Stimulated activated CD8-positive, alpha-beta memory T cell treated with anti-CD3 and anti-CD28 coated beads, Interleukin-4, amount 100 ng/mL, for 1 hour (primary cell): ENCODE measurements at places on chromosomes 12 and 14.

DNA sequence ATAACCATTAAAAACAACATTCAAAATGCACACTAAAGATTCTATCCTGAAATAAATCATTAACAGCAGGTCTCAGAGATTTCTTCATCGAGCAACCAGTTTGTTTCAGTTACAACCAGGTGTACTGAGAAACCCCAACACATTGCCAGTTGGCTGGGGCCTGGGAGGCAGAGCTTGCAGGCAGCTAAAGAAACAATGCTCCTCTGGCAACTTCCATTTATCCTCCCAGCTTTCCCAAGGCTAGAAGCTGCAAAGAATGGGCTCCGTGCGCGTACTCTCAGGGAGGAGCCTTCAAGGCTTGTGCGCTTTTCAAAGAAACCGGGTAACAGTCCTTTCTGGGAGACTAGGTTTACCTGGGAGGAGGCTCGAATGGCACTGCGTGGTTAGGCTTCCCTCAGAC is 181.6 kb downstream of the MSRB3 start:
- DNase-seq, result no peak

GRCh38 chr12:26711569-26711968 is 121.4 kb downstream of the ITPR2 start:
- no peak for DNase-seq

DNA sequence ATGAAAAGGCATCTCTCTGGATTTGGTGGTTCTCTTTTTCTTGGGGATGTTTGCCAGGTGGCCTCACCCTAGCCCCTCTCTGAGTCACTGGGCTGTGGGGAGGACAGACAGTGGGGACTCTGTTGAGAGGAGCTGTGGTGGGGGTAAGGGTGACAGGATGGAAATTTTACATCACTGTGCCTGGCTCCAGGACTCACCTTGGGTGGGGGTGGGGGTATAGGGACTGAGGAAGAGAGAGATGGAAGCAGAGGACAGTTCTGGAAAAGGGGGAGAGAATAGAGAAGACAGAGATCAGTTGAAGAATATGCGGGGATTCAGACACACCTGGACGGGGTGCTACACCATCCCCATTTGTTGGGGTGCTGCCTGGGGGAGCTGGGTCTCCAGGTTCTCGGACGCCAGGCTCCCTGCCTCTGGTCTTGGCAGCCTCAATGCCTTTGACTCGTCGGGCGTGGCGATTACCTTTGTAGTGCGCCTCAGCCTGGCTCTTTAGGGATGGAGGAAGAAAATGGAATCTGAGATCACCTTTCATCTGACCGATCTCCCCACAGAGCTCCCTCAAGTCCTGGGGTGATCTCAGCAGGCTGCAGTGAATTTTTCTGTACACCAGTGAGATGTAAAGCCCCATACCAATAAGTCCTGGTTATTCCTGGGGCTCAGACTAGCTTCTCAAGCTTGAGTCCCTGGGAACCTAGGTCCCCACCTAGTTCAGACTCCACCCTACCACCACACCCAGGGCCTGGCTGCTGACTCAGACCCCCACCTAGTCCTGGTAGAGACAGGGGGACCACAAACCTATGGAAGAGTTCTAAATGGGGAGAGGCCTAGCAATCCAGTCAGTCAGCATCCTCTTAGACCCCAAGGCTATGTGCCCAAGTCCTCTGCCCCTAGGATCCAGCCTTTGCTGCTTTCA is 9.6 kb upstream of the GPR84 start:
- no peak for DNase-seq

GRCh38 chr12:15819644-15820437 is 30.7 kb upstream of the EPS8 start:
- no peak for DNase-seq

DNA sequence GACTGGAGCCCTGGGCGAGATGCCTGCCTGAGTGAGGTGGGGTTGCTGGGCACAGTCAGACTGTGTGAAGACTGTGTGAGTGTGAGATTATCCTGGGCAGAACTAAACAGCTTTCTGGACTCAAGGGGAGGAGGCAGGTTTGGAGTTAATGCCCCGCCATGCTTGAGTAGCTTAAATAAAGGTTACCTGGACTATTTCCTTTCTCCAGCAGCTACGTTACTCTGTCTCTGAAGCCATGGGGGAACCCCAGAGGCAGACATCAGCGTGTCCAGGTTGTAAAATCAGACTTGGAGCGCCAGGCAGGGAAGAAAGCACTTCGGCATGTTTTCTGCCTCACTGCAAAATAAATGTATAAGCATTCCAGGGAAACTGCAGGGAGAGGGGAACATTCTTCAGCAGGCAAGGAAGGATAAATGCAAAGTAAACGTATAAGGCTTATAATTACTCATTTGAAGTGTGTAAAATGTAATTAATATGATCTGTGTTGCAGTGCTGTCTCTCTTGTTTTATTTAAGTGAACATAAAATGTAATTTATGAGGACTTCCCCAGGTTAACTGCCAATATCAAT is 129.7 kb downstream of the CHST11 start:
- DNase-seq, result no peak

GRCh38 chr12:112964915-112965314 is 13.4 kb upstream of the OAS2 start:
- no peak for DNase-seq

DNA sequence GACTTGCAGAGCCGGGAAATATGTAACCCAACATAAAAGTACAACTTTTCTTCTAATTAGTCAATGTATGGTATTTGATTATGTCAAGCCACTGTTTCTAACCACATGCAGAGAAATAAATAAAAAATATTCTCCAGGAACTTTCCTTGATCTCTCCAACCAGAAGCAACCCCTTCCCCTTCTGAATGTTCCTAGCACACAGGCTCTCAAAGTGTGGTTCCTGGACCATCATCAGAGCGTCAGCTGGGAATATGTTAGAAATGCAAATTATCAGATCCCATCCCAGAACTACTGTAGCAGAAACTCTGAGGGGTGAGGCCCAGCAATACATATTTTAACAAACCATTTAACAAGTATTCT is 21.0 kb upstream of the ITPR2 start:
- DNase-seq, result no peak

DNA sequence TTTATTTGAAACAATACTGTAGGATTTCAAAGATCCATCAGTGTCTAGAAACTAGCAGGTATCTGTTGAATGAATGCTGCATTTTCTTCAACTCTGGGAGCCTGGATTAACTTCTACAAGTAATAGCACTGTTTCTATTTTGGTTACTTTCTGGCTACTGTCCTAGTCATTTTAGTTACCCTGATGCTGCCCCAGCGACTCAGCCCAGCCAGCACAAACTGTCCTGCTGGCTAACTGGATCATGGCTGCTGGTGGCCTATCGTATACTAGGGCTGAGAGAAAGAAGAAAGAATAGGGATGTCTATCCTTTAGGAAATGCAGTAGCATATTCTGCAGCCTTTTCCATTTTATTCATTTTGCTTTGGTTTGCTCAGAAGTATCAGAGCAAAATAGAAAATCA is 53.9 kb downstream of the NTN4 start:
- no peak for DNase-seq

DNA sequence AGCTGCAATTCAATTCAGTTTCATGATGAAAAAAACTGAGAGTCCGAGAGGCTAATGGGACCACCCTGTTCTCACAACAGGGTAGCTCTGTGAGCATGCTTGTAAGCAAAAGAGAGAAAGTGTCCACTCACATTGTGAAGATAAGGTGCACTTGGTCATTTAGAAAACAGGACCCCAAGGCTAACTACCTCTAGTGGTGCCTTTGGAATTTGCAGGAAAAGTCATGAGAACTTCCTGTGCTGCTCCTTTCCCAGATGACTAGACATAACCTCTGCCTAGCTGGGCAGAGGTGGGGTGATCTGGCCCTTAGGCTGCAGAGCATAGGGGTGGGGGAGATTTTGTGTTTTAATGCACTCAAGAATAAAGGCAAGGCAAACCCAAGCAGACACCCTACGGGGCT is 118.9 kb downstream of the STAB2 start:
- DNase-seq, result no peak

GRCh38 chr12:54657105-54657607 is 9.0 kb upstream of the DCD start:
- DNase-seq, result no peak

GRCh38 chr14:80805136-80805535 is 136.4 kb downstream of the CEP128 start:
- no peak for DNase-seq

DNA sequence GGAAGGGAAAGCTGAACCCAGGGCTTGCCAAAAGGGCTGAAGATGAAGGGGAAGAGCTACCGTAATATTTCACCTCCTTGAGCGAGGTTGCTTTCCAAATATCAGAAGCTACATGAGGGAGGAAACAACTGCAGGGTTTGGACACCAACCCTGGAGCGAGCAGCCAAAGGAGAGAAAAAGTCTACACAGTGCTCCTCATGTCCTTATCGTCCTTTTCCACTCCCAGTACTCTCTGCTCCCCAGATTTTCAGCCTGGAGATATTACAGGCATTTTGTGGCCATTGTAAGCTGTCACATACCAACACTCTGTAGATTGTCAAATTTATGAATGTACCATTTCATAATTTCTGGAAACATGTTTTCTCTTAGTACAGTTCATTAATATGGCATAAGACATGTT is 115.9 kb downstream of the GPHN start:
- no peak for DNase-seq

DNA sequence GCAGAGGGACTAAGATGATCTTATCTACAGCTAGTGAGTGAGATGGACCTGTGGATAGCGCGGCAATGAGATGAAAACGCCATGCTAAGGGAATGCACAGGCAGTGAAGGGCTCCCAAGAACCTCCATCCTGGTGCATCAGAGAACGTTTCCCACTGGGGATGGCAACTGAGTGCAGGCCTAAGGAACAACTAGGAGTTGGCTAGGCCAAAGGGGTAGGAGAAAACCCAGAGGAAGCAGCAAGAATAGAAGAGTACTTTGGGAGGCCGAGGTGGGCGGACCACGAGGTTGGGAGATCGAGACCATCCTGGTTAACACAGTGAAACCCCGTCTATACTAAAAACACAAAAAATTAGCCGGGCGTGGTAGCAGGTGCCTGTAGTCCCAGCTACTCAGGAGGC is 24.6 kb upstream of the BATF start:
- DNase-seq, result no peak

DNA sequence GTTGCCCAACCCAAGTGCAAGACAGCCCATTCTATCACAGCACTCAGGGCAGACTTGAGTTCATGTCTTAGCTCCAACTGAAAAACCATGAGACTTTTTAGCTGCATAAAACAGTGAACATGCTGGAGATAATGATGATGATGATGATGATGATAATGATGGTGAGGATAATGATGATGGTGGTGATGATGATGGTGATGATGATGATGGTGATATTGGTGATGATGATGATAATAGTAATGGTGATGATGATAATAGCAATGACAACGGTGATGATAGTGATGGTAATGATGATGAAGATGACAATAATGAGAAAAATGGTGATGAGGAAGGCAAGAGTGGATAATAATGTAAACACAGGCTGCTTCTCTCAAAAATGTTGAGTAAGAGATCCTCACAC is 576.2 kb downstream of the BCL11B start:
- no peak for DNase-seq

DNA sequence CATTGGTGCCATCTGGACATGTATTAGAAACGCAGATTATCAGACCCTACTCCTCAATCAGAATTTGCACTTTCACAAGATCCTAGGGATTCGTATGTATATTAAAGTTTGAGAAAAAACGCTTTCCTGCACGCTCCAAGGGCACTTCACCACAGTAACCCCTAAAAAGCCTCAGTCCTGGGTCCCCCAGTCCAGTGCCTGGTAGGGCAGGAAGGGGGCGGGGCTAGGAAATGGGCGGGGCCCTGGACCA is 369 bp downstream of the DEPDC4 start:
- DNase-seq, result peak; percentile 88

DNA sequence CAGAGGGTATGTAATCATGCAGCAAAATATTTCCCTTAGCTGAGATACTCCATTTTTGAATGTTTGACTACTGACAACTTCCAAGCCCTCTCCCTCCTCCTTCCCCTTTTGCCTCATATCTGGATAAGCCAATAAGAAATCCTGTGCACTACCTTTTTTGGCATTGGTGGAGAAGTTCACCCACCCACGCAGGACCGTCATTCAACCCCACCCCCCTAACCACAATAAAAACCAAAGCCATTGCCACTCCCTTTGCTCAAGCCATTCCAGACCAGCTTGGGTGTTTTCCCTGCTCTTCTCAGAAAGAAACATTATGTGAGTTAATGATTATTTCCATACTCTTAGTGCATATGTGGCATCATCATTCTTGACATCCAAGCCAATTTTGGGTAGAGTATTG is 176.7 kb downstream of the PTPN11 start:
- no peak for DNase-seq

GRCh38 chr12:71159264-71159663 is 1.5 kb upstream of the TSPAN8 start:
- DNase-seq, result no peak

GRCh38 chr12:31019561-31019960 is 54.1 kb upstream of the DDX11 start:
- DNase-seq, result no peak

GRCh38 chr12:38931461-38931860 is 26.1 kb upstream of the CPNE8 start:
- no peak for DNase-seq

DNA sequence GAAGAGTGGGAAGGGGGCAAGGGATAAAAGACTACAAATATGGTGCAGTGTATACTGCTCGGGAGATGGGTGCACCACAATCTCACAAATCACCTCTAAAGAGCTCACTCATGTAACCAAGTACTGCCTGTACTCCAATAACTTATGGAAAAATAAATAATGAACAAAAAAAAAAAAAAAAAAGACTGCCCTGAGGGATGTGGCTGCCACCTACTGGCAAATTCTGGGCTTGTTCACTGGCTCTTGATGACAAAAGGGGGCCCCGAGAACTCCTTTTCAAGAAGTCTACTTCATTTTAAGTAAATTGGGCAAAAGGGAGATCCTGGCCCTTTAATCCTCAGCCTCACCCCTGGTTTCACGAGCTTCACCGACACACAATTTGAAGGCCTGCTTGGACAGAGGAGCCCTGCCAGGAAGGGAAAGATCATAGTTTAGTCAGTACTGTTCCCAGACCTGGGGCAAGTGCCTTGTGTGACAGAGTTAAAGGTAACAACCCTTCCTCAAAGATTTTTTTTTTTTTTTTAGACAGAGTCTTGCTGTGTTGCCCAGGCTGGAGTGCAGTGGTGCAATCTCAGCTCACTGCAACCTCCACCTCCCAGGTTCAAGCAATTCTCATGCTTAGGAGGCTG is 26.1 kb upstream of the STAC3 start:
- no peak for DNase-seq

- no peak for DNase-seq
Measured at GRCh38 chr12:13223179-13223804, 26.8 kb downstream of the EMP1 start.
